ELF-1 (cell line): ENCODE measurements at places on chromosomes 2 and 18.

GRCh38 chr2:127182626-127183458, 37.3 kb downstream of the CYP27C1 start:
- no peak for DNase-seq

- DNase-seq, result no peak
Measured at GRCh38 chr18:75072672-75073371, 136.1 kb downstream of the PTGR3 start.

- no peak for DNase-seq
Measured at GRCh38 chr2:108917526-108917925, 71.5 kb downstream of the EDAR start.

GRCh38 chr2:166181813-166182154, 54.0 kb upstream of the SCN1A start:
- no peak for DNase-seq

DNA sequence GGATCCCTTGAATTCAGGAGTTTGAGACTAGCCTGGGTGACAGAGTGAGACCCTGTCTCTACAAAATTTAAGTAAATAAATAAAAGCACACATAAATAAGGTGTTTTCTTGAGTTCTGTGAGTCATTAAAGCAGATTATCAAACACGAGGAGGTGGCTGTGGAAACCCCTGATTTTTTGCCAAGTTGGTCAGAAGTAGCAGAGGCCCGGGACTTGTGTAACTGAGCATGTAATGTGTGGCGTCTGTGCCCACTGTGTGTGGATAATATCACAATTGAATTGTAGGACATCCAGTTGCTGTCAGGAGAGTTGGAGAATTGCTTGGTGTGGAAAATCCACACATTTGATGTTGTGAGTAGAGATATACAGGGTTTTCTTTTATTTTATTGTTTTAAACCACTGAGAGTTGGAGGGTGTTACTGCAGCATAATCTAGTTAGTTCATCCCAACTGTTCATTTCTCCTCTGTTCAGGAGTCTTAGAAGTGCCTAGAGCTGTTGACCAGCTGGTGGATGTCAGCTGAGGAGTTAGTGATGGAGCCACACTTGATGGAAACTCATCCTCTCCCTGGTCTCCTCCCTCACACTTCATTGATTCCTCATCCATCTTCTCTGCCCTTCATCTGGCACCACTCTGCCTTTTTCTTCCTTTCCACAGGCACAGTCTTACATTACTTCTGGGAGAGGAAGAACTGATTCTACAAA, 45.9 kb upstream of the RHOB start:
- no peak for DNase-seq

DNA sequence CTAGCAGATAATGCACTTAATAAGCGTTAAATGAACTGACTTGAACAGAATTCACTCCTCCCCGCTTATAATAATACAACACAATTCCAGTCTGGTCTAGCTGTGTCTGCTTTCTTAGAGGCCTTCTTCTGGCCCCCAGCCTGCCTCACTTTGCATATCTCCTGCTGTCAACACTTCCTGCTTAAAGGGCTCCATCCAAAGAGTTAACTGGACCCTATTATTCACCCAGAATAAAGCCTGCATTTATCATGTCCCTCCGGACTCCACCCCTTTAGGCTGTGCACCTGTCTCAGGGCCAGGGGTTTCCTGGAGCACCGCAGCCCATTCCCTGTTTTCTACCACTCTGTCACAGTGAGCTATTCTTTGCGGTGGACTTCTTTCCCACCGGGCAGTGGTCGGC, 292.8 kb upstream of the FBXO11 start:
- no peak for DNase-seq

DNA sequence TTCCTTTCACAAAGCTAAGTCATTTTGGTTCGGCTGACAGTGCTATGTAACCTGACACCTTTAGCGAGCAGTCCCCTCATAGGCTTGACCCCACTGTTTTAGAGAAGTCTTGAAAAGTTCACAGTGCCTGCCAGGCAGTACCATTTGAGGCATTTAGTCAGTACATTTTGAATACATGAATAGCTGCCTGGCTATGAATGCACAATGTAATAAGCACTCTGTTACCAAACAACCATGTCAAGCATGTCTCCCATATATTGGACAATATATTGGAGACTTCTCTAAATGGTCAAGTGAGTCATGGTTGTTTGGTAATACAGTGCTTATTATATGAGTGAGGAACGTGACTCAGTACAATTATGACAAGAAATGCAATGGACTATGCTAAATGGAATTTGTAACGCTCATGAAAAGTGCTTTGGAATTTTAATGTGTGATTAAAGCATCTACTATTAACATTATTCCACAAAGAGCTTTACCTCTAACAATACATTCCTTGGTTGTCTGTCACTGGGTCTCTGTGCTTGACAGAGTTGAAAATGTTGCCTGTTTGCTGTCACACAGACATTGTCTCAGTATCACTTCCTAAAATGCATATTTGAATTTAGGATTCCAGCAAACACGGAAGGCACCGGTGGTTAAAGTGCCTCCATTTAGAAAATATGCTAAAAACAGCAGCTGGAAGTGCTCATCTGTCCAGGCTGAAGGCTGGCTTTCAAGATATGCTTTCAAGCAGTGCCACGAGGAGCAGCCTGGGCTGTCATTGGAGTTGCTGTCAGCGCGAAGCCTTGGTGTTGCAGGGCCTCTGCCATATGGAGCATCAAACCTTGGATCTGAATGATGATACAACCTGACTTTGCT, 458.6 kb downstream of the FBXO15 start:
- DNase-seq, result peak; percentile 15

GRCh38 chr2:218149848-218150440, 16.8 kb downstream of the CXCR1 start:
- no peak for DNase-seq

DNA sequence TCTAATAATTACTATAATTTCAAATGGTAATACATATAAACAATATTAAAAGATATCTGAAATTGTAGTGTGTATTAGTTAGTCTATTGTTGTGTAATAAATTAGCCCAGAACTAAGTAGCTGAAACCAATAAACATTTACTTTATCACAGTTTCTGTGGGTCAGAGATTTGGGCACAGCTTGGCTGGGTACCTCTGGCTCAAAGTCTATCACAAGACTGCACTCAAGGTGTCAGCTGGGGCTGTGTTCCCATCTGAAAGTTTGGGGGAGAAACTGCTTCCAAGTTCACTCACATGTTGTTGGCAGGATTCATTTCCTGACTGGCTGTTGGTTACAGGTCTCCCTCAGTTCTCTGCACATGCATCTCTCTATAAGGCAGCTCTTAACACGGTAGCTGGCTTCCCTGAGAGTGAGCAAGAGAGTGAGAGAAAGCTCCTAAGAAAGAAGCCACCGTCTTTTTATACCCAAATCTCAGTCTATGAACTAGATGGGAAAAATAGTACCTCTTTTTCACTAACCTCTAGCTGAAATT, 25.6 kb upstream of the WIPF1 start:
- no peak for DNase-seq

- no peak for DNase-seq
Measured at GRCh38 chr2:110852541-110853263, 120.3 kb downstream of the ACOXL start.

GRCh38 chr2:228559774-228560415, 378.4 kb upstream of the SPHKAP start:
- DNase-seq, result no peak

- peak; percentile 92 for DNase-seq
Measured at GRCh38 chr18:22020127-22020866, 149.1 kb upstream of the GATA6 start.

GRCh38 chr2:104434318-104434792, 419.6 kb upstream of the POU3F3 start:
- peak; percentile 86 for DNase-seq

DNA sequence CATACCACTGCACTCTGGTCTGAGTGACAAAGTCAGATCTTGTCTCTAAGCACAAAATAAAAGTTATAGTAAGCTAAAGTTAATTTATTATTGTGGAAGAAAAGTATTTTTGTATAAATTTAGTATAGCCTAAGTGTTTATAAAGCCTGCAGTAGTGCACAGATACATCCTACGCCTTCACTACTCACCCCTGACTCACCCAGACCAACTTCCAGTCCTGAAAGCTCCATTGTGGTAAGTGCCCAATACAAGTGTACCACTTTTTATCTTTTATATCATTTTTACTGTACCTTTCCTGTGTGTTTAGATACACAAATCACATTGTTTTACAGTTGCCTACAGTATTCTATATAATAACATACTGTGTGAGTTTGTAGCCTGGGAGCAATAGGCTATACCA, 57.5 kb downstream of the UBE2E3 start:
- DNase-seq, result no peak

- no peak for DNase-seq
Measured at GRCh38 chr2:190235101-190235500, 84.5 kb downstream of the HIBCH start.

DNA sequence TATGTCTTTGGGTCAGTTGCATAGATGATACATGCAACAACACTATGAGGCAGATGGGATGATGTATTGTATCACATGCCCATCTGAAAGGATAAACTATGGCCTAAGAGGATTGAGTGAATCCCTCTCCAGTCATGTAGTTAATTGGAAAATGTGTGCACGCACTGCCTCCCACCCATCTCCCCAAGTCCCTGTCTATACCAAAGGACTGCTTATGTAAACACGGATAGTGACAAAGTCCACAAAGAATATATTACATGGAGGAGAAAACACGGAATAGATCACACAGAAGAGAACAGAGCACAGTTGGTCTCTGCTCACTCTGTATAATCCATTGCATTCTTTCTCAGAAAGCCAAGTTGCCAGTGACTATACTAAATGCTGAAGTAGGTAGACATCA, 82.4 kb downstream of the NCKAP5 start:
- no peak for DNase-seq

DNA sequence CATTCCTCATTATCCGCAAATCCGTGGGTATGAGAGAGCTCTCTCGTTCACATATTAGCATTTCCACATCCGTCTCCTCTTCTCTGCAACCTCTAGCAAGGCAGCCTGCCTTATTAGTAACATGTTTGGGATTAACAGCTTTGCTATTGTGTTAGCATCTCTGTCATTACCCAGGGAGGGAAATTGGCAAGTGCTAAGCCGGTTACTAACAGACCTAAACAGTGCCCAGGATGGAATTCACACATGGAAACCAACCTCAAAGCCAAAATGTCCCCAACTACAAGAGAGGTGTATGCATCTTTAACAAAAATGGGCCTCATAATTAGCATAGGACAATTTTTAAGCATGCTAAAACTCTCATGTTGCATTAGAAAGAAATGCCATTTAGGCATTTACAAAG, 309.0 kb upstream of the MEIS1 start:
- DNase-seq, result no peak

GRCh38 chr2:96538487-96539214, 2.1 kb downstream of the ARID5A start:
- peak; percentile 86 for DNase-seq

DNA sequence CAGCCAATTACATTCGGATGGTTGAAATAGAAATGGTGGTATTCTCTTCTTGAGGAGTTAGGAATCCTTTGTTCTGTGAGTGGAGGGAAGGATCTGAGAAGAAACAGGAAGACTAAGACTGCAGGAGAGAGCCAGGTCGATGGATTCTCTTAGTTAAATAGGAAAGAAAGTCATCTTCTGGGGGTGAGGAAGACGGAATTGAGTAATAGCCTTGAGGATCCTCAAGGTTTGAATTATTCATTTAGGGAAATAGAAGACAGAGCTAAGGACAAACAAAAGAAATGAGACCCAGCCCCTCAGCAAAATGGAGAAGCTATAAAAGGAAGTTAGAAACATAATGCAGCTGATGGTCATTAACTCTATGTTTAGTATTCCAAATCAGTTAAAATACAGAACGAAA, 1.8 kb downstream of the LAPTM4A start:
- no peak for DNase-seq

DNA sequence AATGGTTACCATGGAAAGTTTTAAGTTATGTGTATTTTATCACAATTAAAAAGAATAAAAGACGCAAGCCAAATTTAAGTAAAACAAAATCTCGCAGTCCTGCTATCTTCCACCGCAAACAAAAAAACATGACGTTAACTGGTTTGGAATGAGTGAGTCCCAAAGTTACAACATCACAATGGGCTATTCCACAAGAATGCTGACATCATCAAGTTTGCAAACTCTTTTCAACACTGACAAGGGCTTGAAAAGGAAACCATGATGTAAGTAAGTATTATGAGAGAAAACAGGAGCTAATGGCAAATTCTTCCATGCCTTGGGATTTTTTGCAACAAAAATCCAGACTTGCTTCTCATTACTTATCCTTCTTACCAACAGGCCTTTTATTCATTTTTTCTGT, 31.1 kb downstream of the SIGLEC15 start:
- DNase-seq, result no peak

DNA sequence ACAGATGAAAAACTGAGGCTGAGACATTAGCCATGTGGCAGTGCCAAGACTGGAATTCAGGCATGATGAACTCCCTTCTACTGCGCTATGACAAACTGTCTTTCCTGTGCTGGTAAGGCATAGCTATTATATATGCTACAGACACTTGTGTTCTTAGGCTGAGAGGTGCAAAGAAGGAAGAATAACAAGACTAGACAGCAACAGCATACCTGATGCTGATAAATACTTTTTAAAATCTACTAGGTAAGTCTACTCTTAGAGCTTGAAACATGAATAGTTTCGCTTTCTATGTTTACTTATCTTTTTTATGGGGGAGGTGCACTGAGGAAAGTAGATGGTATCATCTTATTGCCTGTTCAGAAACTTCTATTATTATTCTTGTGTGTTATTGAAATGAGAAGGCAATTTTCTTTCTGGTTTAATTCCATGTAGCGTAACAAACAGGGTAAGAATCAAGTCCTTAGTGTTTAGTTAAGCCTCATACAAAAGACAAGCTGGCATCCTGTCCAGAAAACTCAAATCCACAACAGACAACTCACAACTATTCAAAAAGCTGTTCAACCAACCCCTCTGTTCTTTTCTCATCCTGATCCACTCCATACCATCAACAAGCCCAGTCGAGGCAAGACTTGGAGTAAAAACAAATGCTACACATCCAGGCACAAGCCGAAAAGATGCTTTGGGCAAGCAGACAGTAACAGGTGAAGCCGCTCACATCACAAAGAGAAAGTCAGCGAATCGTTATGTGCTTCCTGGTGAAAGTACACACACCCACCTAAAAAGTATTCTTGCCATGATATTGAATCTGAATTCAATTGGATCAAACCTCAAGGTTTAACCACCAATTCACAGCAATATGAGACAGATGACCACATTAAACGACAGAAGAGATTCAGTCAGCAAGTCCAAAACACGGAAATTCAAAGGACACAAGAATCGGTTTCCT, 1.5 kb downstream of the TTC32 start:
- DNase-seq, result no peak

- no peak for DNase-seq
Measured at GRCh38 chr18:25814841-25815458, 275.5 kb downstream of the SS18 start.

GRCh38 chr2:75007819-75008218, 49.4 kb downstream of the POLE4 start:
- no peak for DNase-seq

GRCh38 chr2:1569879-1570450, 156.7 kb downstream of the TPO start:
- DNase-seq, result no peak

- DNase-seq, result no peak
Measured at GRCh38 chr2:12008425-12009061, 262.1 kb downstream of the LPIN1 start.

- peak; percentile 84 for DNase-seq
Measured at GRCh38 chr2:147045113-147045512, 799.7 kb upstream of the ACVR2A start.
